ENCODE measurements at places on chromosomes 4 and X. TPM values are rescaled to one million over a fixed set of nuclear protein-coding genes. Genes with fewer than 3 reads are reported as not detected.

Gene TMPRSS11A
- not detected for total RNA-seq

Gene IDH3G
- 42.0 TPM for total RNA-seq

Gene NOA1
- total RNA-seq: 14.1 TPM

Gene DOK7
- 2.5 TPM for total RNA-seq

Gene JADE3
- total RNA-seq: 9.5 TPM

Gene TTC29
- 4.8 TPM for total RNA-seq

Gene RHOXF2
- not detected for total RNA-seq

Gene FMR1NB
- total RNA-seq: not detected

Gene TMEM154
- 0.69 TPM for total RNA-seq

Gene FGF13
- total RNA-seq: 120 TPM

Gene NAP1L2
- 65.3 TPM for total RNA-seq

Gene TAF1
- 53.7 TPM for total RNA-seq

Gene CXCL5
- 0.92 TPM for total RNA-seq

All from diencephalon (tissue), 1 donor.